ENCODE measurements at places on chromosomes 4 and X.

DNA sequence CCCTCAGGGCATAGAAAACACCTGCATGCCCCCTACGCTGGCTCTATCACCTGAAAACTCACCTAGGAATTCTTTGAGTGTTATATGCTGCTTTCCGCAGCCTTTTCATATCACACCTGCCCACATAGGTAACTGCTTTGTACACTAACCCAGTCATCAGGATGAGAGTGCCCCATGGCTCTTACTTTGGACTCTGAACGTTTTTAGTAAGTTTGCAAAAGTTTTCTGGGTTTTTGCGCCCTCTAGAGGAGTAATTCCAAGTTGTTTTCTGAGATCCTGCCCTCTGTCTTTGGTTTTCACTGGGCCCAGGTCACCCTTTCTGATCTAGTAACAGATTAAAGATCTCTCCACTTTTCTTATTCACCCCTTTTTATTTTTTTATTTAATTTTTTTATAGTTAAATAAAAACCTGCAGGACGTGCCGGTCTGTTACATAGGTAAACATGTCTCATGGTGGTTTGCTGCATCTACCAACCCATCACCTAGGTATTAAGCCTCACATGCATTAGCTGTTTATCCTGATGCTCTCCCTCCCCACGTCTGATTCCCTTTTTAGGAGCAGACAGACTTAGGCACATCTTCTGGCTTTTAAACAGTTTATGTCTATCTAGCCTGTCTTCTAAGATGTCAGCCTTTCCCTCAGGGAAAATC is 139.2 kb downstream of the NWD2 start:
- peak; percentile 53 for DNase-seq

DNA sequence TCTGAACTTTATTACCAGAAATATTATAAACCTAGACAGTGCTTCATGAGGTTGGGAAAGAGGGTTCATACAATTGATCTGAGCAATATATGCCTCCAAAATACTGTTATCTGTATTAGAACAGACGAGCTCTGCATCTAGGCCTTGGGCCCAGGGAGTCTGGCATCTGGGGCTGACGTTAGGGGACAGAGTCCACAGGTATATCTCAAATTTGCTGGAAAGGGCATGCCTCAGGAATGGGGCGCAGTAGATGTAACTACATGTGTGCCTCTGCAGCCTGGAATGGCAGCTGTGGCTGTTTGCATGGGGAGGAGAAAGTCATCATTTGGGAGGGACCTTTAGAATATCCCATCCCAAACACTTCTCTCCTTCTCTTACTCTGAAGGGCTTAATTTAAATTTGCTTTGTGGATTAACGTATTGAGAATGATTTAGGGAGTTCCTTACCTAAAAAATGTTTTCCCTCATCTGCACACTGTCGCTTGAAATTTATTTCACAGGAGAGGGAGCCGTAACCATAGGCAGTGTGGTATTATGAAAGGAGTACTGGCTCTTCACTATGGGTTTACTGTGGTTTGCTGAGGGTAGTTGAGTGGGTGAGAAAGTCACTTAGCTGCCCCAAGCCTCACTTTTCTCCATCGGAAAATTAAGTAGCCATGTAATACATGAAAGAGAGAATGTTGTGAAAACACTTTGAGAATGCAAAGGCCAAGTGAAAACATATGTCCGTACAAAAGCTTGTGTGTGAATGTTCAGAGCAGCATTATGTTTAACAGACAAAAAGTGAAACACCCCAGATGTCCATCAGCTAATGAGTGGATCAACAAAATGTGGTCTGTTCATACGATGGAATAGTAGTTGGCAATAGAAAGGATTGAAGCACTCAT is 5.9 kb downstream of the ADD1 start:
- no peak for DNase-seq

DNA sequence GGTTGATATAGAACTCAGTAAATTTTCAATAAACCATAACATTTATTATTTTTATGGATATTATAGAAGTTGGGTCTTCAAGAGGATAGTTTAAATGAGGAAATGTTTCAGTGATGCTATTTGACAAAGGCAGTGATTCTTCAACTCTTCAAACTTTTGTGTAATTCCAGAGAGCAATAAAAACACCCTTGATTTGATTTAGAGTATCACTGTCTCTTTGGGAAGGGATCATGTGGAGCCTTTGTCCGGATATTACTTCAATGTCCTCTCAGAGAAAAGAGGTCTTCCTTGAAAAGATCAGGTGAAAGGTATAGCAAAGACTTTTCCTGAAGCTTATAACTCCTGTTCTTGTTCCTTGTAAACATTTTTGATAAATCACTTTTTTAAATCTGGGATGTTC is 23.3 kb downstream of the GLRA3 start:
- no peak for DNase-seq

GRCh38 chrX:155023907-155024833 is 1.6 kb upstream of the F8 start:
- no peak for DNase-seq

Data from NCI-H460 (cell line).